ENCODE measurements at places on chromosomes 6 and 20.

GRCh38 chr6:56382416-56382940, 135.1 kb upstream of the COL21A1 start:
- no peak for DNase-seq

- no peak for DNase-seq
These were observed 97.8 kb upstream of the PRDM1 start for GRCh38 chr6:105988321-105988720.

GRCh38 chr6:144131248-144131709, 19.0 kb upstream of the STX11 start:
- no peak for DNase-seq

GRCh38 chr6:92967362-92967761, 452.0 kb downstream of the EPHA7 start:
- no peak for DNase-seq

DNA sequence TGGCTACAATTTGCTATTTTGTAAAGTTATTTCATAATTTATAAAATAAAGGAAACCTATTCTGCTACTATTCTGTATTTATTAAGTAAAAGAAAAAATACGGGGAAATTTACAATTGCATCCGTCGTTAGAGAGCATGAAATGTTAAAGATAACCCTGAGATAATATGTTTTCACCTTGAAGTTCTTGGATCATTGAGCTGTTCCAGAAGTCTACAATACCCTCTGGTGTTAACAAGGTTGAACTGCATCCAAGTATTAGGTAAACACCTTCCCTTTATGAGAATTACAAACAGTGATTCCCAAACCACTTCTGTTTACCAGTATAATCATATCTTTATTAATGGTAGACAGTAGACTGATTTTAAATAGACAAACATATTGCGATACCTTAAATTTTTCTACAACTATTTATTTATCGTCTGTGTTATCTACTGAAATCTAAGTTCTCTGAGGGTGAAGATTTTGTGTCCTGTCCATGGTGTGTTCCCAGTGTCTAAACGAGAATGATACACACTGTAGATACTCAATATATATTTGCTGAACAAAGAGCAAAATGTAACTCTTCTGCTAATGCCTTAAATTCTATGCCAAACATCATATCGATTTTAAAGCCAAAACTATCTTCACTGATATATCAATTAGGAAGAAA, 28.2 kb downstream of the TBC1D32 start:
- DNase-seq = peak; percentile 77

DNA sequence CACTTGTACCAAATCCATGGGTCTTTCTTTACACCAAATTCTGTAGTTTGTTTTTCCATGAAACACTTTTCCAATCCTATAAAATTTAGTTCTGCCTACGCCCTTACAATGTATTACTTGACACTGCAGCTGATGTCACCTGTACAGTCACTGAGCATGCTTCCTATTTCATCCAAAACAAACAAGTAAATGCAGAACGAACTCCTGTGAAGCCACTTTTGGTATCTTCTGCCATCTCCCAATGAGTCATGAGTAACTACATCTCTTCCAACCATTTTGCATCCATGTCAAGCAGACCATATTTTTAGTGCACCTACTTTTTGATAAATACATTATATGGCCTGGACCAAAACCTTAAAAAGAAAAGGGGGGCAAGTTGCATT, 42.4 kb downstream of the HDDC2 start:
- no peak for DNase-seq

Measured in brain (organoid and tissue), 16 donors.